GM12891 (cell line): ENCODE measurements at places on chromosomes 16 and 17.

- no peak for DNase-seq
Measured at GRCh38 chr16:70726892-70727361, 41.1 kb upstream of the MTSS2 start.

GRCh38 chr16:66608241-66609138 lies 4.0 kb downstream of the CMTM3 start:
- DNase-seq: peak; percentile 93

DNA sequence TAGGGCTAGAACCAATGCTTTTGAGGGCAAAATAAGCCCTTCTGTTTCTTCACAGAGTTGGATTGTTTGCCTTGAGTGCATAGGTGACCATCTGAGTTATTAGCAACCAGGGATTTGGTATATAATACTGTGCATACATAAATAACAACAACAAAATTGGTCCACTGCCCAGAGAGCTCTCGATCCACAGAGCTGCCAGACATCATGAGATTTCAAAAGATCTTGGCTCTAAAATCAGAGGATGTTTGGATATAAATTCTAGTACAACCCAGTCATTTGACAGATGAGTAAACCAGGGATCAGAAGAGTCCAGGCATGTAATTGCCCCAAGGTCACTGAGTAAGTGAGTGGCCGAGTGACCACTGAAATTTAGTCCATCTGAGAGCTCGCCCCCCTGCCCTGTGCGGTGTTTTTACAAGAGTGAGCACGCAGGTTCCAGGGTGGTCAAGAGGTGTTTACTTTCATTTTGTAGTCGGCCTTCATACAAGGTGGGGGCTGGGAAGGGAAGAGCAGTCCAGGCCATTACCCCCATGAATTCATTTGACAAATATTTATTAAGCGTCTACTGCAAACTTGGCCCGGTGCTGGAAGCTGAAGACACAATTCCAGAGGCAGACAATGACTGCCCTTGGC lies 1.8 kb upstream of the MT2A start:
- no peak for DNase-seq

DNA sequence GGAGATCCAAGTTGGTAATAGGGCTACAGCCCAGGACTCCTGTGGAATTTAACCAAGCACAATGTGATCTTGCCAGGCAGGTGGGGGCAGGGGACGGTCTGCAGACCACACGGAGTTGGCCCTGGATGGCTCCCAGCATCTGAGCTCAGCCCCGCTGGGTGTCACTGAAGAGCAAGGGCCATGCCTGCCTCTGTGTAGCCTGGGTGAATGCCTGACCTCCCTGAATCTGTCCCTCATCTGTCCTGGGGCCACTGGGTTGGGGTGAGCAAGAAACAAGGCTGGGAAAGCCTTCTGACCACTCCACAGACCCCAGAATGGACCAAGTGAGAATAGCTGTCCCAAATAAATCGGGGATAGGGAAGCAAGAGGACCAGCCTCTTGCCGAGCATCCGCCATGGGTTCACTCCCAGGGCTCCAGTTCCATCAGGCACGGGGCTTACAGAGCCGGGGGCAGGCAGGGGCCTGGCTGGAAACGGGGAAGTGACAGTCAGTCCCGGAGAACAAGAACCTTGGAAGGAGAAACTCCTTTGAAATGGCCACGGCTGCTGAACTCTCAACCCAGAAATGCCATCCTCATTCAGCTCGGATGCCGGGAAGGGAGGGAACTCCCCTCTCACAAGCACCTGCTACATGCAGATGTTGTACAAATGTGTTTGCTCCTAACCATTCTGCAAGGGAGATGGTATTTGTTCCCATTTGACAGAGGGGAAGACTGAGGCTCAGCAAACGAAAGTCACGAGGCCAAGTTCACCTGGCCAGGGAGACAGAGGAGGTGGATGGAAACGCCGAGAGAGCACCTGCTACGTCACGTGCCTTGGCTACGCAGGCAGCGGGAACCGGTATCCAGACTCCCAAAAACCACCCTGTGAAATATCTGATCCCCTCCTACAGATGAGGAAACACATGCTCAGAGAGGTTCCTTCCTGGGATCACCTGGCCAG lies 50.0 kb downstream of the RMI2 start:
- DNase-seq: peak; percentile 10

DNA sequence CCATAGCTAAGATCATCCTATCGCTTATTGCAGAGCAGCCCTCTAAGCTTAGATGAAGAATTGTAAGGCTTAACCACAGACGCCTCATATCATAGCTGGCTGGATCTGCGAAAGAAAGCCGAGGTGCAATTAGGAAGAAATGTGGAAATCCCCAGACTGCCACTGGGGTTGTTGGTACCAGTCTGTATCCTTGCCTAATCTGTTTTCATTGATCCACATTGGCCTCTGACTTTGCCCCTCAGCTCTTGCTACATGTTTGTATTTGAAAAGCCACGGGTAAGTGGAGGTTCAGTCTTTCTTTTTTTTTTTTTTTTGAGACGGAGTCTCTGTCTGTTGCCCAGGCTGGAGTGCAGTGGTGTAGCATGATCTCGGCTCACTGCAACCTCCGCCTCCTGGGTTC lies 48.9 kb downstream of the TANGO6 start:
- DNase-seq: no peak

GRCh38 chr17:79476074-79476652 lies 134.7 kb downstream of the RBFOX3 start:
- no peak for DNase-seq
